ENCODE measurements at places on chromosomes 12 and 14. TPM values are rescaled to one million over a fixed set of nuclear protein-coding genes. Genes with fewer than 3 reads are reported as not detected.

FGF6 gene
- not detected for total RNA-seq

SOAT2 gene
- total RNA-seq: 1.9 TPM

FGD4 gene
- total RNA-seq: 0.18 TPM

DNA sequence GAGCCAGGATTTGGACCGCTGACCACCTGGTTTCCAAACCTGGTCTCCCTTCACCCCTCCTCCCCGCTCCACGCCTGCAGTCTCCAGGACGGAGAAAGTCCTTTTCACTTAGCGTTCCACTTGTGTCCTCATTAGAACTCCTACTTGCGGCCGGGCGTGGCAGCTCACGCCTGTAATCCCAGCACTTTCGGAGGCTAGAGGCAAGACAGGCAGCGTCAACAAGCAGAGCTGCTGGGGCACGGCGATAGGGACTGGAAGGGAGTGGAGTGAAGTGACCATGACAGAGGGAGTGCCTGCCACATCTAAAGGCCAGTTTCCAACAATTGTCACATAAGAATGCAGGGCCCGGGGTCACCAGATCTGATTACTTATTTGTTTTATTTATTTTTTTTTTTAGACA, 132.5 kb upstream of the NCOR2 start:
- no peak overlapping the region for H3K4me3 ChIP-seq
- DNase-seq: no peak
- H3K4me1 ChIP-seq: no peaks in the 10 kb centered on the region
- no peaks in the 10 kb centered on the region for H3K36me3 ChIP-seq
- H3K27me3 ChIP-seq: peaks cover 2% of the 10 kb centered on the region

GRCh38 chr12:10140001-10140400, 10.0 kb upstream of the CLEC7A start:
- no peak overlapping the region for H3K27ac ChIP-seq
- no peaks in the 10 kb centered on the region for H3K4me1 ChIP-seq
- no peak overlapping the region for H3K4me3 ChIP-seq

- no peak overlapping the region for H3K4me3 ChIP-seq
- DNase-seq: peak; percentile 64
- no peaks in the 10 kb centered on the region for H3K36me3 ChIP-seq
- no peaks in the 10 kb centered on the region for H3K27me3 ChIP-seq
Observed at GRCh38 chr12:46430340-46430948, 57.9 kb upstream of the SLC38A2 start.

DNA sequence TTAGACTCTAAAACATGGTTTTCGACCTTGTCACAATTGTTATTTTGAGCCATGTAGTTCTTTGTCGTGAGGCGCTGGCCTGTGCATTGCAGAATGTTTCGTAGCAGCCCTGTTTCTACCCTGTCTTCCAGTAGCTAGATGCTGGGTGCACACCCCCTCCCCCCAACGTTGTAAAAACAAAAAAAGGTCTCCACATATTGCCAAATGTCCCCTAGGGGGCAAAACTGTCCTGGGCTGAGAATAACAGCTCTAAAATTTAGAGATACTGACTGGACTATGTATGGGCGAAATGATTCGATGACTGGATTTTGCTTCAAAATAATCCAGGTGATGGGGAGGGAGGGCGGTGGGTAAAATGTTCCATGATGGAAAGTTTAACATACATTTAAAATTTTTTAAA, 126.1 kb upstream of the FUT8 start:
- no peak for DNase-seq
- H3K36me3 ChIP-seq: no peaks in the 10 kb centered on the region
- no peak overlapping the region for H3K27ac ChIP-seq
- H3K4me3 ChIP-seq: no peak overlapping the region
- H3K27me3 ChIP-seq: no peaks in the 10 kb centered on the region

DNA sequence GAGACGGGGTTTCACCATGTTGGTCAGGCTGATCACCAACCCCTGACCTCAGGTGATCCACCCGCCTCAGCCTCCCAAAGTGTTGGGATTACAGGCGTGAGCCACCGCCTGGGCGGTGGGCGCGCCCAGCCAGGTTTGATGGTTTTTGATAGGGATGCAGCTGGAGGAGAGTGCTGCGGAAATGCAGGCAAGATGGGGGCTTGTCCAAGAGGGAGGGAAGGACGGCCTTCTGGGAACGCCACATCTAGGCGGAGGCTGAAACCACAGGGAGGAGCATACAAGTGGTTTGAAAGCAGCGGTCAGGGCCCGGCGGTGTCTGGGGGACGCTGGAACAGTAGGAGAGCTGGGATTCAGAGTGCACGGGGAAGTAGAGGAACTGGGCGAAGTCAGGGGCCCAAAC, 134.6 kb downstream of the VRK1 start:
- no peak overlapping the region for H3K4me3 ChIP-seq
- H3K4me1 ChIP-seq: no peaks in the 10 kb centered on the region
- no peak overlapping the region for H3K27ac ChIP-seq
- H3K36me3 ChIP-seq: no peaks in the 10 kb centered on the region
- no peak for DNase-seq

- H3K36me3 ChIP-seq: no peaks in the 10 kb centered on the region
- no peak overlapping the region for H3K4me3 ChIP-seq
- H3K27ac ChIP-seq: no peak overlapping the region
- DNase-seq: no peak
- peaks cover 9% of the 10 kb centered on the region for H3K4me1 ChIP-seq
Observed at GRCh38 chr12:63918800-63919300, 74.3 kb downstream of the SRGAP1 start.

- DNase-seq: no peak
- no peak overlapping the region for H3K27ac ChIP-seq
- no peak overlapping the region for H3K4me3 ChIP-seq
- no peaks in the 10 kb centered on the region for H3K4me1 ChIP-seq
Observed at GRCh38 chr12:88579161-88579517, 1.1 kb downstream of the KITLG start.

DNA sequence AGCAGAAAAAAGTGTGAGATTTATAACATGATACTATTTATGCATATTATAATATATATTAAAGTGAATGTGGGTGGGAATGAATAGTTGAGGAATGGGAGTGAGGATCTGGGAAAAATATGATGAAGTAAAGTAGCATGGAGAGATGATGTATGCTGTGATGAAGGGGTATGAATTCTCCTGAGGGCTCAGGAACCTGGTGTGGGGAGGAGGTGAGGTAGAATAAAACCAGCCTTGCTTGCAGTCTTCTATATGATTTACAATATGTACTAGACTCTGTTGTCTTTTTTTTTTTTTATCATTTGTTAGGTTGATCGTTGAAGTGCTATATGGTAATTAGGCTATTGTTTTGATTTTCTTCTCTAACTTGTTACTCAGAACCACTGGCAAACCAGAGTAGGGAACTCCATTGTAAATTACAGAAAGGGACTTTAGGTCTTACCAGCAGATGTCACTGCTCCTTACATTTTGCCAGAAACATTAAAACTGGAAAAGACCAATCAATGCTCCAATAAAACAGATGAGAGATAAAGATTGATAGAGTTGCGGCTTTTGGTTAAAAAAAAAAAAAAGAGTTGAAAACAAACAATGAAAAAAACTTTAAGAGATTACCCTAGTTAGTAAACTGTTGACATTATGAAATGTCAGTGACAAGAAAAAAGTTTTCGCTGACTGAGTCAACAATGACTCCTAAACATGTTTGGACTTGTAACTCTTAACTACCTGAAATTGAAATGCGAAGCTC, 39.9 kb downstream of the ATL1 start:
- no peaks in the 10 kb centered on the region for H3K36me3 ChIP-seq
- H3K4me3 ChIP-seq: no peak overlapping the region
- H3K27me3 ChIP-seq: no peaks in the 10 kb centered on the region
- H3K27ac ChIP-seq: no peak overlapping the region
- DNase-seq: no peak
- no peaks in the 10 kb centered on the region for H3K4me1 ChIP-seq

- H3K36me3 ChIP-seq: no peaks in the 10 kb centered on the region
- peaks cover 30% of the 10 kb centered on the region for H3K4me1 ChIP-seq
- H3K27ac ChIP-seq: no peak overlapping the region
- no peaks in the 10 kb centered on the region for H3K27me3 ChIP-seq
- DNase-seq: no peak
Observed at GRCh38 chr14:74945261-74945851, 10.0 kb downstream of the PGF start.

DNA sequence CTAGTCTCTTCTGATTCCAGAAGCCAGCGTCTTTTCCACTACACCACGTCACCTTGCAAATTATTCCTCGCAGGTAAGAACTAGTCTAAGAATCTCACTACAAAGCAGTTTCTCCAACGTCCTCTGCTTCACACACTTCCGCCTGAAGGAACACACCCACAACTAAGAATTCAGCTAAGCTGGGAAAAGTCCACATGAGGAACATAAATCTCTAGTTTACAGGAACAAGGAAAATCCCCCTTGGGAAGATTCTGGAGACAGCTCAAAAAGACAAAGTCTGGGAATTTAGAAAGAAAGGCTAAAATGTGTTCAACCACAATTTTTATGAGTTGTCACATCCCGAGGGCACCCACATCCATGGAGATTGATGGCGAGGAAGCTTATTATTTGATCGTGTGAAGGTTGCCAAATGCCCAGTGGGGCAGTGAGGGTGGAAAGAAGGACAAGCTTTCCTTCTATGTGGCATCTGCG, 780.2 kb upstream of the TBX3 start:
- DNase-seq: no peak
- no peak overlapping the region for H3K27ac ChIP-seq
- no peaks in the 10 kb centered on the region for H3K36me3 ChIP-seq
- H3K4me3 ChIP-seq: no peak overlapping the region
- H3K4me1 ChIP-seq: no peaks in the 10 kb centered on the region

DNA sequence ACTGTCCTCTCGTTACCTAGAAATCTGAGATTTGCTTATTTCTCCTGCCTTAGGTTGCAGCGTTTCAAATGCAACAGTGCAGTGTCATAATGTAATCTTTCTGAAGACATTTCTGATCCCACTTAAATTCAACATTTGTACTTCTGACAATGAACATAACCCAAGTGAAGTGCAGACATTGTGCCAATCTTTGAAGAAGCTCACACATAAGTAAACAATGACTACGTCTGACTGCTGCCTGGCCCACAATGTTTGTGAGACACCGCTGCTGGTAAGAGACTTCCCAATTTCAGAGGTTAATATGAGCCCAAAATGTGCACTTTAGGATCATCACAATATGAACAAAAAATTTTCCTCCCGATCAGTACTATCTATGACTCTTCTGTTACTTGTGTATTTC, 84.6 kb upstream of the BCL2L14 start:
- H3K27me3 ChIP-seq: no peaks in the 10 kb centered on the region
- H3K27ac ChIP-seq: no peak overlapping the region
- no peak overlapping the region for H3K4me3 ChIP-seq
- H3K4me1 ChIP-seq: peaks cover 13% of the 10 kb centered on the region
- no peak for DNase-seq

- H3K27me3 ChIP-seq: no peaks in the 10 kb centered on the region
- H3K27ac ChIP-seq: no peak overlapping the region
- H3K4me3 ChIP-seq: no peak overlapping the region
- H3K4me1 ChIP-seq: no peaks in the 10 kb centered on the region
- no peaks in the 10 kb centered on the region for H3K36me3 ChIP-seq
Observed at GRCh38 chr12:14845350-14845750, 2.0 kb upstream of the ART4 start.

DNA sequence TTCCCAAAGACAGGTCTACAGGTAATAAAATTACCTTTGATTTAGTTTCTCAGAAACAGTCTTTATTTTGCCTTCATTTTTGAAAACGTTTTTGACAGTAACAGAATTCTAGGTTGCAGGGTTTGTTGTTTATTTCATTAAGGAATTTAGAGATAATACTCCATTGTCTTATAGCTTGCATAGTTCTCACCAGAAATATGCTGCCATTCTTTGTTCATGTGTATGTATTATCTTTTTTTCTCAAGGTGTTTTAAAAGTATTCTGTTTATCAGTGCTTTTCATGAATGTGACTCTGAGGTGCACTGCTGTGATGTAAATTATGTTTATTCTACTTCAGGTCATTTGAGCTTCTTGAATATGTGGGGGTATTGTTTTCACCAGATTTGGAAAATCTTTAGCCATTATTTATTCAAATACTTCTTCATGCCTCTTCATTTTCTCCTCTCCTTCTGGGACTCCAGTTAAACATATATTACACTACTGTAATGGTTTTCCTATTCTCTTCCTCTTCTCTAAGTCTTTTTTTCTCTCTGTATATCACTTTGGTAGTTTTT, 32.7 kb downstream of the ZNF605 start:
- H3K27me3 ChIP-seq: no peaks in the 10 kb centered on the region
- no peak overlapping the region for H3K27ac ChIP-seq
- H3K36me3 ChIP-seq: no peaks in the 10 kb centered on the region
- H3K4me3 ChIP-seq: no peak overlapping the region
- no peaks in the 10 kb centered on the region for H3K4me1 ChIP-seq

- no peaks in the 10 kb centered on the region for H3K27me3 ChIP-seq
- H3K36me3 ChIP-seq: no peaks in the 10 kb centered on the region
- no peak for DNase-seq
Observed at GRCh38 chr12:8678661-8679111, 16.1 kb upstream of the MFAP5 start.

GRCh38 chr12:52395761-52396434, 10.2 kb downstream of the KRT82 start:
- DNase-seq: no peak
- no peaks in the 10 kb centered on the region for H3K27me3 ChIP-seq
- no peaks in the 10 kb centered on the region for H3K4me1 ChIP-seq
- H3K4me3 ChIP-seq: no peak overlapping the region
- no peaks in the 10 kb centered on the region for H3K36me3 ChIP-seq
- H3K27ac ChIP-seq: no peak overlapping the region

DNA sequence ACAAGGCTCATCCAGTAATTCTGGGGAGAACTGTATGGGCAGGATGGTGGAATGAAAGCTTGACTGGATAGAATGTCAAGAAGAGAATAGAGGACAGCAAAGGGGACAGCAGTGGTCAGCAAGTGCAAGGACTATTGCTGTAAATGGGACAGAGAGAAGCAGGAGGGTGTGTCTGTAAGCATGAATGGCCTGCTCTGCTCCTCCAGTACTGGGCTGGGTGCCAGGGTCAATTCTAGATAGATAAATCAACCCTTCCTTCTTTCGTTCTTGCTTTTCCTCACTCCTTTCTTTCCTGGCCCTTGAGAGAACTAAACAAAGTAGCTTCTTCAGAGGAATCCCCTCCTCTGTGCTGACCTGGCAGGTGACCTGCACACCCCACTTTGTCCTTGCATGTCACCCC, 1019.2 kb downstream of the BCL11B start:
- H3K36me3 ChIP-seq: no peaks in the 10 kb centered on the region
- H3K4me1 ChIP-seq: no peaks in the 10 kb centered on the region
- H3K27me3 ChIP-seq: no peaks in the 10 kb centered on the region
- DNase-seq: no peak

GRCh38 chr14:101828046-101828445, 66.5 kb downstream of the PPP2R5C start:
- H3K4me1 ChIP-seq: peaks cover 39% of the 10 kb centered on the region
- no peak for DNase-seq
- H3K36me3 ChIP-seq: peaks cover 5% of the 10 kb centered on the region
- no peak overlapping the region for H3K27ac ChIP-seq
- no peaks in the 10 kb centered on the region for H3K27me3 ChIP-seq
- H3K4me3 ChIP-seq: no peak overlapping the region

GRCh38 chr14:93107453-93107852, 8.3 kb downstream of the ITPK1 start:
- H3K4me1 ChIP-seq: peaks cover 44% of the 10 kb centered on the region
- peak overlapping the region; percentile 44 for H3K27ac ChIP-seq
- H3K4me3 ChIP-seq: no peak overlapping the region
- H3K36me3 ChIP-seq: no peaks in the 10 kb centered on the region
- no peaks in the 10 kb centered on the region for H3K27me3 ChIP-seq
- no peak for DNase-seq

GRCh38 chr14:51711505-51711904, 59.8 kb downstream of the FRMD6 start:
- H3K4me3 ChIP-seq: no peak overlapping the region
- no peaks in the 10 kb centered on the region for H3K4me1 ChIP-seq
- no peaks in the 10 kb centered on the region for H3K36me3 ChIP-seq
- no peaks in the 10 kb centered on the region for H3K27me3 ChIP-seq
- H3K27ac ChIP-seq: no peak overlapping the region
- no peak for DNase-seq

Measured in GM12878 (cell line).